ENCODE measurements at places on chromosomes 1 and 21.

DNA sequence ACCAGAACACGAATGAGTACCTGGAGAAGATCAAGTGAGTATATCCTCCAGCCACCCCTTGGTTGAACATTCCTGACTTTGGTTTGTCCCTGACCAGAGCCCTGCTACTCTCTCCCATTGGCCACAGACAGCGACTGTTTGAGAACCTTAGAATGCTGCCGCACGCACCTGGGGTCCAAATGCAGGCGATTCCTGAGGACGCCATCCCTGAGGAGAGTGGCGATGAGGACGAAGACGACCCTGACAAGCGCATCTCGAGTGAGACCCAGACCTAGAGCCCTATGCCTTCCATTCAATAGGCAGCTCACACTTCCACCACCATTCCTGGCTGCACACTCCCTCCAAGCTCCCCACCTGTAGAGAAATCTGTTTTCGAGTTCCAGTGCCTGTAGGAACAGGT is 4.5 kb downstream of the MARCKSL1 start:
- DNase-seq, result no peak
- no peak overlapping the region for H3K27ac ChIP-seq
- no peaks in the 10 kb centered on the region for H3K27me3 ChIP-seq
- no peak overlapping the region for H3K4me3 ChIP-seq

DNA sequence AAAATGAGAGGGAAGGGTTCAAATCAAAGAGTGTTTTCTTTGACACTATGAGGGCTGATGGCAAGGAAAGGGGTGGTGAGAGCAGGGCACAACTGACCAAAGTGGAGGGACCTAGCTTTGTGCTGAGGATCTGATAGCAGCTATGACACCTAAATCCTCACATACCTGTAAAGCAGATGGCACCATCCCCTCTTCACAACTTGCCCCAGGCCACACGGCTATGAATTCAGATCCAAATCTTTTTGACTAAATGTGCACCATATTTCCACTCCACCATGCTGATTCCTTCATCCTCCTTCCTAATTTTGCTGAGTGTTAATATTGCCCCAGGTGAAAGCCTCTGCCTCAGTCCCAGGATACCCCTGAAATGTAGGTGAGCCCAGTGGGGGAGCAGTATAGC is 385.7 kb downstream of the PLPP3 start:
- no peaks in the 10 kb centered on the region for H3K27me3 ChIP-seq
- no peaks in the 10 kb centered on the region for H3K36me3 ChIP-seq
- no peak for DNase-seq
- H3K4me3 ChIP-seq, result no peak overlapping the region
- no peak overlapping the region for H3K27ac ChIP-seq

GRCh38 chr1:244304156-244304555 is 147.6 kb downstream of the ADSS2 start:
- no peak overlapping the region for H3K4me3 ChIP-seq
- H3K36me3 ChIP-seq, result peaks cover 3% of the 10 kb centered on the region
- peaks cover 16% of the 10 kb centered on the region for H3K4me1 ChIP-seq
- DNase-seq, result no peak

- H3K27me3 ChIP-seq, result peaks cover 27% of the 10 kb centered on the region
- peaks cover 5% of the 10 kb centered on the region for H3K36me3 ChIP-seq
- DNase-seq, result no peak
These were observed 113.3 kb downstream of the NAV1 start for GRCh38 chr1:201652181-201652580.

DNA sequence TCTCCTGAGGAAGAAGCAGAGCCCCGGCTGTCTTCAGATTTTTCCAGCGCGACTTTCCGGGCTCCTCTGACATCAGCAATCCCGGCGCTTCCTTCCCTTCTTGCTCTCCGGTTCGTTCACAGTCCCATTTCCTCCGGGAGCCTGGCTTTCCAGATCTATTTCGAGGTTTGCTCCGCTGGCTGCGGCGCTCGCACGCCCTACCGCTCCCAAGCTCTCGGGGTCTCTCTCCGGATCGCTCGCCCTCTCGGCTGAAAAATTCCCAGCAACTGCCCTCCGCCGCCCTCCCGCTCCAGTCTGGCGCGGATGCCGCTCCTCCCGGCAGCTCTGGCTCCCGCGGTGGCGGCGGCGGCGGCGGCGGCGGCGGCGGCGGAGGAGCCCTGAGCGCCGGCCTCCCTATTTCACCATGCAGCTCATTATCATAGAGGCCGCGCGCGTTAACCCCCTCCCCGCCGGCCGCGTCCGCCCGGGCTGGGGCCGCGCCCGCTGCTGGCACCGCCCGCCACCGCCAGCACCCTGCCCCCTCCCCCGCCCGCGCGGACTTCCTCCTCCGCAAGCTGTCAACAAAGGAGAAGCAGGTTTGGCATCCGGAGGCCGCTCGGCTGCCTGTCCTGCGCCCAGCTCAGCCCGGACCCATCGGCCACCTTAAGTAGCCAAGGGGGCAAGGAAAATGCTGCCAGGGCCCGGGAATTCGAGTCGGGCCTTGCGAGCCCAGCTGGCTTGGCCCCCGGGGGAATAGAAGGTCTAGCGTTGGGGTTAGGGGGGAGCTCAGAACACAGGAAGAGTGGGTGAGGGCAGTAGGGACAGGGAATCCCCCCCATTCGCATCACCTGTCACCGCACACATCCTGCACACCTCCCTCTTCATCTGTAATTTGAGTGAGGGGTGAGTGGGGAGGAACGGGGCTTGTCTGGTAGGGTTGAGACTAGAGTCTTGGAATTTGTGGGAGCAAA is at the start of gene PLXNA2:
TSS of gene PLXNA2 (minus strand) at position 418 of the 950 bp plus-strand sequence. CDS start 26,462 bp downstream, outside the sequence.
- peak within 1 kb of the TSS; percentile 85 for H3K27ac ChIP-seq
- peaks cover 13% of the 10 kb centered on the region for H3K4me1 ChIP-seq
- no peaks in the 10 kb centered on the region for H3K36me3 ChIP-seq
- H3K27me3 ChIP-seq, result peaks cover 23% of the 10 kb centered on the region
- DNase-seq, result peak; percentile 59

DNA sequence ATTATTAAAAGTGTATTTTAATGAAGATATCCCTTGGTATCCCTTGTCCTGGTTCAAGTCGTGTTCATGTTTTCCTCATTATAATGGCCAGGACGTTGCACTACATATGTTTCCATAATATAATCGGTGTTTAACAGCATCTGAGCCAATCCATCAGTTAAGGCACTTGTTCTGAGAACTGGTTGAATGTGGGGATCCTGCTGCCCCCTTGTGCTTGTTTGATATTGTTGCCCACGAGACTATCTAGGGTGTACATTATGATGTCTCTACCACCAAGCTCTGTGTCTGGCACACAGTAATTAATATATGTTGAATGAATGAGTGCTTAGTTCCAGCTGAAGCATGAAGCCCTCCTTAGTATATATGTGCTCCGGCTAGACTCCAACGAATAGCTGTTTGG is 193.0 kb downstream of the CACNA1E start:
- H3K4me1 ChIP-seq, result no peaks in the 10 kb centered on the region
- H3K36me3 ChIP-seq, result peaks cover 3% of the 10 kb centered on the region
- DNase-seq, result no peak
- H3K4me3 ChIP-seq, result no peak overlapping the region
- H3K27ac ChIP-seq, result no peak overlapping the region
- H3K27me3 ChIP-seq, result peaks cover 42% of the 10 kb centered on the region

- no peak overlapping the region for H3K27ac ChIP-seq
- H3K4me3 ChIP-seq, result no peak overlapping the region
- H3K27me3 ChIP-seq, result no peaks in the 10 kb centered on the region
- peaks cover 38% of the 10 kb centered on the region for H3K36me3 ChIP-seq
- DNase-seq, result no peak
- peaks cover 9% of the 10 kb centered on the region for H3K4me1 ChIP-seq
These were observed 17.4 kb downstream of the MIGA1 start for GRCh38 chr1:77796695-77797405.

DNA sequence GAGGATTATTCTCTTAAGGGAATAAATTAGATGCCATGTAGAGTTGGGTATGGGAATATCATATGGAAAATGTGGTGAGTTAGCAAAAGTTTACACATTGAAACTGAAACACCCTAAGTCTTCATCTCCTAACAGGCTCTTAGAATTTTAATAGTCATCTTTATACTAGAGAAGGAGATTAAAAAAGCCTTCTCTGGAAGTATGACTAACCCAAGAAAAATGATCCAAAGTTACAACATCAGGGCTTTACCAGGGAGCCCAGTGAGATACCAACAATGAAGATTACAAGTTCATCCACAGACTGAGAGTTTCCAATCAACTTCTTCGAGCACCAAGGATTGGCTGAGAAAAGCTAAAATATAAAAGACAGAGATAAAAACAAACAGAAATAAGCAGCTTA is 70.0 kb upstream of the KIAA0040 start:
- H3K4me1 ChIP-seq, result no peaks in the 10 kb centered on the region
- no peak for DNase-seq
- H3K27me3 ChIP-seq, result peaks cover 28% of the 10 kb centered on the region
- no peak overlapping the region for H3K4me3 ChIP-seq
- H3K36me3 ChIP-seq, result no peaks in the 10 kb centered on the region

GRCh38 chr1:201966171-201966570 is 10.9 kb downstream of the TIMM17A start:
- H3K36me3 ChIP-seq, result peaks cover 82% of the 10 kb centered on the region
- H3K27me3 ChIP-seq, result no peaks in the 10 kb centered on the region
- H3K4me3 ChIP-seq, result no peak overlapping the region
- no peak for DNase-seq

DNA sequence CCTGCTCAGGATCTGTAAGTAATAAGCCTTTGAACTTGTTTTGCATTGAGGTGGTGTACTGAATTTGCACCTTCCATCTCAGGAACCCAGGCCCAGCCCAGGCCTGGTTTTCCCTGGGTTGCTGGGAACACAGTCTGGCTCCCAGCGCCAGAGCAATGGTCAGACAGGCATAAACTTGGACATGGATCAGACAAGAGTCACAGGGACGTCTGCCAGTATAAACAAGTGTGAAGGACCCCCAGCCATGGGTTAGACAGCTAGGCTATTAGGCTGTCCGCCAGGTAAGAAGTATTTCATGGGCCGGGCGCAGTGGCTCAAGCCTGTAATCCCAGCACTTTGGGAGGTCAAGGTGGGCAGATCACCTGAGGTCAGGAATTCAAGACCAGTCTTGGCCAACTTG is 5.5 kb downstream of the IFNLR1 start:
- peaks cover 13% of the 10 kb centered on the region for H3K4me1 ChIP-seq
- H3K4me3 ChIP-seq, result no peak overlapping the region
- peak overlapping the region; percentile 90 for H3K27ac ChIP-seq

GRCh38 chr1:23403735-23404486 is 20.6 kb downstream of the TCEA3 start:
- peak; percentile 84 for DNase-seq
- H3K27ac ChIP-seq, result no peak overlapping the region
- H3K4me1 ChIP-seq, result peaks cover 4% of the 10 kb centered on the region
- no peaks in the 10 kb centered on the region for H3K27me3 ChIP-seq
- no peaks in the 10 kb centered on the region for H3K36me3 ChIP-seq
